ENCODE measurements at places on chromosomes 5 and 9.
A peak's percentile ranks its signal among the peaks of the same experiment; 100 is the strongest.

GRCh38 chr5:150215979-150216944 lies 26.4 kb downstream of the SLC6A7 start:
- DNase-seq: no peak

- no peak for DNase-seq
Observed at GRCh38 chr9:125969462-125969861, 222.3 kb downstream of the PBX3 start.

DNA sequence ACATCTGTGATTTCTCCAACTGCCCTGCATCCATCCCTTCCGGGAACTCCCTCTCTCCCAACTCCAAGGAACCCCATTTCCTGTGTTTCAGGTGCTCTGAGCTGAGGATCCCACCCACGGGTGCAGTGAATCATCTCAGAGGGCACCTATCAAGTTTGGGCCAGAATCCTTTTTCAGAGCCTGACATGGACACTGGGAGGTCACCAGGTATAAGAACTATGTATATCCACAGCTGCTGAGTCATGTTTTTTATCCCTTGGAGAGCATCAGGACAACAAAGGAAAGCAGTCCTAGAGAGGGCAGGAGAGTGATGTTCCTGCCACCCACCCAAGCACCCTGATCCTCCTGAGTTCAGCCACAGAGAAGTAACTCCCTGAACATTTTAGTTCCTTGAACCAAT lies 3.8 kb downstream of the MED27 start:
- no peak for DNase-seq

DNA sequence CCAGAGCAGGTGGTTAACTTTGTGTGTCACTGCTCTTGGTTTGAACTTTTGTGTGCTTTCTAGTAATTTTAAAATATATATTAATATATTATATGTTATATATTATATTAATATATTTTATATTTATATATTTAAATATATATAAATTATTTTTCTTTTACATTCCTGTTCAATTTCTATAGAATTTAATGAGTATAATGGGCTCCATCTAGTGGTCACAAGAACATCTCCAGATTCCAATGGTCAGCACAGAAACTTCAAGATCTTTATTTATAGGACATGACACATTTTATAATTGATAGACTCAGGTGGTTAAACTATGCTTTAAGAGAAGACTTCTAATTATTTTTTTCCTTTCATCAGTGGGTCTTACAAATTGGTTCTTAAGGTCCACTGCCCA lies 39.1 kb downstream of the COL23A1 start:
- no peak for DNase-seq

DNA sequence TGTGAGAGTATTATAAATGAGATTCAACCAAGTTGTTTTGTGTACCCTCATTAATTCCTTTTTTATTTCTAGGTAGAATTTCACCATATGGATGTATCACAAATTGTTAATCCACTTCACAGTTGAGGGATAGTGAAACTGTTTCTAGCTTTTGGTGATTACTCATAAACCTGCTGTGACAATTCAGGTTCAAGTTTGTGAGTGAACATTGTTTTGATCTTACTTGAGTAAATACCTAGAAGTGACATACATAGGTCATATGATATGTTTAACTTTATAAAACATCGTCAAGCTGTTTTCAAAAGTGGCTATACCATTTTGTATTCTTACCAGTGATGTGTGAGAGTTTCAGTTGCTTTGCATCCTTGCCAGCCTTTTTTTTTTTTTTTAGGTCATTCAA lies 112.9 kb downstream of the CAMK4 start:
- DNase-seq: no peak

- no peak for DNase-seq
Observed at GRCh38 chr5:79929095-79929494, 62.0 kb downstream of the MTX3 start.

DNA sequence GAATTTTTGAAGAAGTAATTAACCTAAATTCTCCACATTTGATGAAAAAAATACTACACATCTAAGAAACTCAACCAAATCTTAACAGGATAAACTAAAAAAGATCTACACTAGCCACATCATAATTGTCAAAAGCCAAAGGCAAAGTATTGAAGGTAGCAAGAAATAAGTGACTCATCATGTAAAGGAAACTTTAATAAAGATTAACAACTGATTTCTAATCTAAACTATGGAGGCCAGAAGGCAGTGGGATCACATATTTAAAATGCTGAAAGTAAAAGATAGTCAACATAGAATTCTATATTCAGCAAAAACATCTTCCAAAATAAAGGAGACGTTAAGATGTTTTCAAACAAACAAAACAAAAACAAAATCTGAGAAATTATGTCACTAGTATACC lies 2002.9 kb downstream of the MAT2B start:
- no peak for DNase-seq

DNA sequence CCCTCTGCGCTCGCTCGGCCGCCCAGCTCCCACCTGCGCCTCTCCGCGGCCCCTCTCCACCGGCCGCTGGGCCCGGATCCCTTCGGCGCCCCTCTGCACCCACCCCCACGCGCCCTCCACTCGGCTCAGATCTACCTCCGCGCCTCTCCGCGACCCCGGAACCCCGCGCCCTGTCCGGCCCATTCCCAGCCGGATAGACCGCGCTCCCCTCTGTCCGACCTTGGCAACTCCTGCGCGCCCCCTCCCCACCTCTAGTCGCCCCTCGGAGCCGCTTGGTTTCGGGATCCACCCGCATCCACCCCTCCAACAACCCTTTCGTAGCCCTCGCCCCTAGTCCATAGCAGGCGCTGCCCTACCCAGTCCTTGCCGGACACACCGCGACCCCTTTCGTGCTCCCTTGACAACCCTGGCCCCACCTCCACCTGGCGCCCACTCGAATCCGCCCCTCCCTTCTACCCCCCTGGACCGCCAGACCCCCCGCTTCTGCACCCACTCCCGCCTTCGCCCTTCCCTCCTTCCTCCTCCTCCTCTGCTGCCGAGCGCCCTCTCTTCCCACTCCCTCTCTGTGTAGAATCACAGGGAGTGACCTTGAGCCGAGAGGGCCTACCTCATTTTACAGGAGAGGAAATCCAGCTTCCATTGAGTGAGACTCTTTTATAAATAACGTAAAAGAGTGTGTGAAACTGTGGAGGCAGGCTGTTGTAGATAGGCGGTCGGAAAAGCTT lies 525 bp upstream of the AK3 start:
- DNase-seq: peak; percentile 14

DNA sequence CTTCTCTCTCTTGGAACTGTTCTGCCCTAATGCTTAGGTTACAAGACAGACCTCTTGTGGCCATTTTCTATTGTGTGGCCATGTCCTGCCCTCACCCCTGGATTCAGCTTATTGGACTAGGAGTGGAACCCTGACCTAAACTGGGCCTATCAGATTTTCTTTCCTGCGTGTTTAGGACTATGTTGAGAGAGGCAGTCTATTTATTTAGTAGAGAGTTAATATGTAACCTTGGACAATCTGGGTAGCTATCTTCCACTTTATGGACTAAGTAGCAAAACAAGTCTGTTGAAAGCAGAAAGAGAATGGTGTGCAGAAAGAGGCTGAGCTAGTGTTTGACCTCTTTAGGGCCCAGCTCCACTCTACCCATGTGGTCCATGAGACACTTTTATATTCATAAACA lies 82.6 kb upstream of the SMIM32 start:
- DNase-seq: no peak

DNA sequence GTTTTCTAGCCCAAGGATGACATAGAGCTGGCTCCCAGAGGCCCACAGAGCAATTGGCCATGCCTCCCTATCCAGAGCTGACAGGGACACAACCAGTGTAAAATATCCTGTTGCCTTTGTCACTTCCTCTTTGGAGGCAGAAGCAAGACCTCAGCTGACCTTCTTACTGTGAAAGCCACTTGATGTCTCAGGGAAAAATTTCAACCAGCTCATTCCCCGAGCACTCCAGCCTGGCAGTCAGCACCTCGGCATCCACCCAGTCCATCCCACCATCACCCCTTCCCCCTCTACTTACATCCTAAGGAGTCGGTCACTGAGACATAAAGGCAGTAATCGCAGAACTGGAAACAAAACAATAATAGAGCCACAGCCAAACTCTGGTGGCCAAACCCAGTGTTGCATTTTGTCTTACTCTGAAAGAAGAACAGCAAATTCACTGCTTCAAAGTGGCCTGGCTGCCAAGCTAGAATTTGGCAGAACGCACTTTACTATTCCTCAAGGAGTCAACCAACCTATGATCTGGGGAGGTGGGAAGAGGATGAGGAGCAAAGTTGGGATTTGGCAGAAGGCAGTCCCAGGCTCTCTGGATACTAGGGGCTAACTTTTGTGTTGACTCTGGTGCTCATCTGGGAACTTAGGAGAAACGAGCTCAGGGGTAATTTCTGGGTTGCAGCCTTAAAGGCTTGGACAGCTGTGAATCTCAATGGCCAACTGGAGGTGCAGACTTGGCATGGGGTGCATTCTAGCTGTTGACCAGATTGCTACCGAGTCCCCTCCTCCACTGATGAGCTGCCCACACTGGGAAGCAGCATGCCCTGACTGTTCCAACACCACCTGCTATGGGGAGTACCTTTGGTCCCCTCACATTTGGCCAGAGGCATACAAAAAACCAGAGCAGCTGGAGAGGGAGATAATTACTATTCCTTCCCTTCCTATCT lies 13.6 kb downstream of the NIPAL4 start:
- no peak for DNase-seq

- DNase-seq: no peak
Observed at GRCh38 chr5:92492908-92493307, 1088.1 kb downstream of the NR2F1-AS1 start.

- DNase-seq: no peak
Observed at GRCh38 chr5:107331882-107332281, 338.9 kb downstream of the EFNA5 start.

- no peak for DNase-seq
Observed at GRCh38 chr9:32589083-32589723, 16.2 kb upstream of the NDUFB6 start.

DNA sequence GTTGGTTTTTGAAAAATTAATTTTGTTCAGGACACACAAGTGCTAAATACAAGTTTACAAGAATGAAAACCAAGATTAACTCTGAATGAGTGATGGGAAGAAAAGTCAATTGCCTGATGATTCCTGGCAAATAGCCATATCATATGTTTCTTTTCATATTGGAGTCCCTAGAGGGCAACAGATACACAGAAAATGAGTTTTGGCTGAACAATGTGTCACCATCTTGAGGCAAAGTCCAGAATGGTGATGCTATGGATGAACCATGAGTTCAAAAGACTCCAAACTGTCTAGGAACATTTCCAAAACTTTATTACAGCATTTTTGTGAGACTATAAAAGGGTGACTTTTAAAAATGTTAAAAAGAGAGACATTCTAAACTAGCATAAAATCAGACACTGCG lies 382.9 kb downstream of the TMEM161B start:
- no peak for DNase-seq

GRCh38 chr5:20335978-20336377 lies 348.0 kb upstream of the CDH18 start:
- DNase-seq: no peak

DNA sequence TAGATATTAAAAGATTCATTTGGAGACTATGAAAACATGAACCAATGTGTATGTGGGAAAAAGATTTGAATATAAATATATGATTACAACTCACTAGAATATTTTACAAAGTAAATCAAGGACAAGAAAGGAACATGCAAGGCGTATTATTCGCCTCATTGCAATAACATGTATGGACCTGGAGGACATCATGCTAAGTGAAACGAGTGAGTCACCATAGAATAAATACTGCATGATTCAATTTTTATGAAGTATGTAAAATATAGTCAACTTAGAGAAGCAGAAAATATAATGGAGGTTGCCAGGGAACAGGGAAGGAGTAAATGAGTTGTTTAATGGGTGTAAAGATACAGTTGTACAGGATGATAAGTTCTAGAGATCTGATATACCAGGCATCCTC lies 4.9 kb downstream of the TXNDC8 start:
- no peak for DNase-seq

DNA sequence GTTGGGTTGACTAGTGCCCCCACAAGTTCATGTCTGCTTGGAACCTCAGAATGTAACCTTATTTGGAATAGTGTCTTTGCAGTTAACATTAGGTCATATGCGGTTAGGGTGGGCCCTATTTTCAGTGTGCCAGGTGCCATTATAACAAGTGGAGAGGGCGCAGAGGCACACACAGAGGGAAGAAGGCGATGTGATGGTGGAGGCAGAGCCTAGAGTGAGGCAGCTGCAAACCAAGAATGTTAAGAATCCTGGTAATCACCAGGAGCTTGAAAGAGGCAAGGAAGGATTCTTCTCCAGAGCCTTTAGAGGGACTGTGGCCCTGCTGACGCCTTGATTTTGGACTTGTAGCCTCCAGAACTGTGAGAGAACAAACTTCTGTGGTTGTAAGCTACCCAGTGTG lies 10.9 kb downstream of the GPR107 start:
- DNase-seq: no peak

DNA sequence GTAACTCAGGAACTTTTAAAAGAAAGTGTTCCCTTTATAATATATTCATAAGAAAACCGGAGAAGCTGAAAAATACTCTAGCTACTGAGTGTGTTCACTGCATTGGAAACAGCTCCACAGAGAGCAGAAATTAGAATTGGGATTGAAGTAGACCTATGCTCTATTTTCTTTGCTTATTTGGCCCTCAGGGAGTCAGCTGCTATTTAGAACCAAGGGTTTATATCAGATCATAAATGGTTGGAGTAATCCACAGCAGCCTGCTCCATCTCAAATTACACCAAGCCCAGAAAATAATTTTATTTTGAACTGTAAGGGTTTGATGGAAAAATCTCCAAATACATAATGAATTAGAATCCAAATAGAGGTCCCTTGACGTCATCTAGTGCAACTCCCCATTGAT lies 202.6 kb downstream of the ADAMTSL1 start:
- no peak for DNase-seq

DNA sequence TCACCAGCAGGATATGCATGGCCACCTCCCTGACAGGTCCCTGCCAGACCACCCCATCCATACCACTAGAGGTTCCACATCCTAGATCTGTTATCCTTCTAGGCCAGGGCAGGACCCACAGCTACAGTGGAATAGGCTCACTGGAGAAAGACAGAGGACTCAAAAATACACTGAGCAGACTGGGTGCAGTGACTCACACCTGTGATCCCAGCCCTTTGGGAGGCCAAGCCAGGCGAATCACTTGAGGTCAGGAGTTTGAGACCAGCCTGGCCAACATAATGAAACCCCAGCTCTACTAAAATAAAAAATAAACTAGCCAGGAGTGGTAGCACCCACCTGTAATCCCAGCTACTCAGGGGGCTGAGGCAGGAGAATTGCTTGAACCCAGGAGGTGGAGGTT lies 56.5 kb upstream of the TESK1 start:
- no peak for DNase-seq

- DNase-seq: no peak
Observed at GRCh38 chr5:158623971-158624370, 475.7 kb downstream of the EBF1 start.

DNA sequence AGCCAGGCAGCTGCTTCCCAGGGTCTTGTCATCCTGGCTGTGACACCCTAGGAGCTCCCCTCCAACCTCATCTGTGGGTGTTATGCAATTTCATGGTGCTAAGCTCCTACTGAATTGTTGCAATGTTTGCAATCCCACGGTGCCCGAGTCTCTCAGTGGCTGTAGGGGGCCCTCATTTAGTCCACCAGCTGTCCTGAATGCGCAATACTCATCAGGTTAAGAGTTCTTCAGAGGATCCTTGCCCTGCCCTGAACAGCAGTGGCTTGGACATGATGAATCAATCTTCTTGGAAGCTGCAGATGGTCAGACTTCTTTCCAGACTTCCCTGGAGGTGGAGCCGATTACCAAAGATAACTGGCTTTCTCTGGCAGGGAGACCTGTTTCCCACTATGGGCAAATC lies 584.1 kb downstream of the CCDC171 start:
- no peak for DNase-seq

- DNase-seq: no peak
Observed at GRCh38 chr5:103505581-103506305, 56.8 kb downstream of the NUDT12 start.

All from activated gamma-delta T cell treated with Interleukin-2 at 50 U/mL for 16 hours (primary cell).